Thymus (tissue), 14 donors: ENCODE measurements at places on chromosomes 4 and X.

GRCh38 chr4:123278755-123279154 lies 117.8 kb upstream of the SPRY1 start:
- H3K36me3 ChIP-seq, result no peaks in the 10 kb centered on the region
- no peaks in the 10 kb centered on the region for H3K4me1 ChIP-seq
- H3K4me3 ChIP-seq, result no peak overlapping the region
- no peak for DNase-seq
- H3K27me3 ChIP-seq, result no peaks in the 10 kb centered on the region

DNA sequence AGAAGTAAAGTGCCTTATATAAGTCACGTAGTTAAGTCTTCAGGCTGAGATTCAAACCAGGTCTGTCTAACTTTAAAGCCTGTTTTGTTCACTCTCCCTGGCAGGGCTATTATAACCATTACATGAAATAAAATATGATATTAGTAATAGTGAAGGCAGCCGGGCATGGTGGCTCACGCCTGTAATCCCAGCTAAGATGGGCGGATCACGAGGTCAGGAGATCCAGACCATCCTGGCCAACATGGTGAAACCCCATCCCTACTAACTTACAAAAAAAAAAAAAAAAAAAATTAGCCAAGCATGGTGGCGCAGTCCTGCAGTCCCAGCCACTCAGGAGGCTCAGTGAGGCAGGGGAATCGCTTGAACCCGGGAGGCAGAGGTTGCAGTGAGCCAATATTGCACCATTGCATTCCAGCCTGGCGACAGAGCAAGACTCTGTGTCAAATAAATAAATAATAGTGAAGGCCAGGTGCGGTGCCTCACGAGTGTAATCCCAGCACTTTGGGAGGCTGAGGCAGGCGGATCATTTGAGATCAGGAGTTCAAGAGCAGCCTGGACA lies 22.1 kb upstream of the SOWAHD start:
- no peak for DNase-seq
- no peak overlapping the region for H3K4me3 ChIP-seq
- H3K36me3 ChIP-seq, result no peaks in the 10 kb centered on the region
- H3K27ac ChIP-seq, result no peak overlapping the region
- H3K27me3 ChIP-seq, result no peaks in the 10 kb centered on the region

DNA sequence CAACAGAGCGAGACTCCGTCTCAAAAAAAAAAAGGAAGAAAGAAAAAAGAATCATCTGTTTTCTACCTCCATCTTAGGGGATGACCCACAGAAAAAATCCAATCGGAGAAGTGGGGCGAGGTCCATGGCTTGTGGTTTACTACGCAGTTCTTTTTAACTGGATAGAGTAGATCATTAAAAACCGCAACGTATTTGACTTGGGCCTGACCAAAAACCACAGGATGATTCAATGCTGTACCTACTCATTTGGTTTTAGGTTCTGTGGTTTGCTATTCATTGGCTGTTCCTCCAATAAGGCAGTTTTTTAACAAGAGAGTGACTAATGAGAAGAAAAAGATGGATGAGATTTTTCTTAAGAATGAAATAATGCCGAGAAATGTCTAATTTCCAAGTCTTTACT lies 83.7 kb downstream of the FREM3 start:
- no peaks in the 10 kb centered on the region for H3K27me3 ChIP-seq
- H3K4me1 ChIP-seq, result no peaks in the 10 kb centered on the region

- no peaks in the 10 kb centered on the region for H3K4me1 ChIP-seq
- H3K36me3 ChIP-seq, result no peaks in the 10 kb centered on the region
Measured at GRCh38 chr4:54254116-54254914, 25.2 kb downstream of the PDGFRA start.

DNA sequence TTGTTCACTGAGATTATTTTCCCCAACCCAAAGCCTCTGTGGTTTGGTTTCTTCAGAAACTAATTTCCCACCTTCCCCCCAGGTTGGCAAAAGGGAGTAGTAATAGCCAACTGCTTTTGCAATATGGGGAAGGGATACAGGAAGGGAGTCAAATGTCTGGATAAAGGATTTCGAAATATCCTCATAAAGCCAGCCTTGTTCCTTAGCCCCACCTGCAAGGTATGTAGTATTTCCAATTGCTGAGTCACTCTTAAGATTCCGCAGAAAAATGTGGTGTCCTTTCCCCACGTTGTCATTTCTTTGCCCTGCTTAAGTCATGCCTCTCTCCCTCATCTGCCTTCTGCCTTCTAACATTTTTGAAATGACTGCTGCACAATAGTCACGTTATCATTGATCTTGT lies 138.8 kb upstream of the DCAF8L1 start:
- DNase-seq, result no peak
- no peak overlapping the region for H3K27ac ChIP-seq
- no peaks in the 10 kb centered on the region for H3K36me3 ChIP-seq
- no peaks in the 10 kb centered on the region for H3K27me3 ChIP-seq

GRCh38 chr4:19844446-19844845 lies 407.3 kb upstream of the SLIT2 start:
- H3K36me3 ChIP-seq, result no peaks in the 10 kb centered on the region
- no peak overlapping the region for H3K27ac ChIP-seq
- no peaks in the 10 kb centered on the region for H3K4me1 ChIP-seq
- no peaks in the 10 kb centered on the region for H3K27me3 ChIP-seq
- DNase-seq, result peak; percentile 13
- no peak overlapping the region for H3K4me3 ChIP-seq

DNA sequence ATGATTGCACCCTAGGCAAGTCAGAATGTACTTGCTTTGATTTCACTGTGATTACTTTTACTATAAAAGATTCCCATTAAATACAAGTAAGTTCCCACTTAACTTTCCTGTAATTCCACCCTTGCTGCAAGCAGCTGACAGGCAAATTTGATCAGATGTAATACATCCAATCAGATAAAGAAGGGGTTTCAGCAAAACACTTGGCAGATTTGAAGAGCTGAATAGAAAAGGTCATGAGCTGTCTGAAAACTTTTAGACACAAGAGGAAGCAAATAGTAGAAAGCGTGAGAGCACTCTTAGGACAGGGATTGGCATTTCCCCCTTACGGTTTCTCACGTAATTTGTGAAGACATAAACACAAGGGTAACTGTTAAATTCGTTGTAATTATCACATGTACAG lies 22.8 kb downstream of the HSD17B13 start:
- H3K27ac ChIP-seq, result no peak overlapping the region
- no peak overlapping the region for H3K4me3 ChIP-seq
- no peak for DNase-seq
- H3K36me3 ChIP-seq, result no peaks in the 10 kb centered on the region
- no peaks in the 10 kb centered on the region for H3K27me3 ChIP-seq

- H3K4me3 ChIP-seq, result no peak overlapping the region
- no peak for DNase-seq
- no peaks in the 10 kb centered on the region for H3K4me1 ChIP-seq
- no peaks in the 10 kb centered on the region for H3K36me3 ChIP-seq
- H3K27ac ChIP-seq, result no peak overlapping the region
Measured at GRCh38 chr4:174204164-174204831, 79.2 kb downstream of the FBXO8 start.

DNA sequence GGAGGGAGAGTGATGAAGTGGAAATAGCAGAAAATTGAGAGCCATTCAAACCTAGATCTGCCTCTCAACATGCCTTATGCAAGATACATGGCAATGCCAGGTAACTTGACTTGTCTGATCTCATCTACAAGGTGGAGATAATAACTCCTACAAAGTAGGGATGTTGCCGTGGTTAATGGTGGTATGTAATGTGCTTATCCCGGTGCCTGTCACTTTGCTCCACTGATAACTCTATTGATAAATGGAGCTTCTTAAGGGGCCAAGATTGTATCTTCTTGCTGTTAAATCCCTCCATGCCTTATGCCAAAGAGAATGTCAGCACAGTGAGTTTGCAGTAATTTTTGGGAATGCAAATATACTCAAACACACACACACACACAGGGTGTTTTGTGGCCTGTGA lies 355.8 kb downstream of the MAPK10 start:
- H3K27ac ChIP-seq, result no peak overlapping the region
- no peaks in the 10 kb centered on the region for H3K27me3 ChIP-seq
- no peaks in the 10 kb centered on the region for H3K4me1 ChIP-seq
- DNase-seq, result no peak

- no peaks in the 10 kb centered on the region for H3K27me3 ChIP-seq
- peaks cover 15% of the 10 kb centered on the region for H3K4me1 ChIP-seq
- peaks cover 21% of the 10 kb centered on the region for H3K36me3 ChIP-seq
- DNase-seq, result no peak
- peak overlapping the region; percentile 95 for H3K4me3 ChIP-seq
Measured at GRCh38 chr4:56466910-56467283, 520 bp upstream of the SRP72 start.

- no peaks in the 10 kb centered on the region for H3K27me3 ChIP-seq
- H3K4me1 ChIP-seq, result peaks cover 5% of the 10 kb centered on the region
- H3K36me3 ChIP-seq, result no peaks in the 10 kb centered on the region
- DNase-seq, result no peak
Measured at GRCh38 chr4:4502694-4503311, 39.0 kb downstream of the STX18 start.

- no peaks in the 10 kb centered on the region for H3K4me1 ChIP-seq
- H3K27me3 ChIP-seq, result no peaks in the 10 kb centered on the region
- no peaks in the 10 kb centered on the region for H3K36me3 ChIP-seq
- no peak overlapping the region for H3K4me3 ChIP-seq
- no peak overlapping the region for H3K27ac ChIP-seq
Measured at GRCh38 chrX:53265771-53266574, 15.4 kb downstream of the IQSEC2 start.

DNA sequence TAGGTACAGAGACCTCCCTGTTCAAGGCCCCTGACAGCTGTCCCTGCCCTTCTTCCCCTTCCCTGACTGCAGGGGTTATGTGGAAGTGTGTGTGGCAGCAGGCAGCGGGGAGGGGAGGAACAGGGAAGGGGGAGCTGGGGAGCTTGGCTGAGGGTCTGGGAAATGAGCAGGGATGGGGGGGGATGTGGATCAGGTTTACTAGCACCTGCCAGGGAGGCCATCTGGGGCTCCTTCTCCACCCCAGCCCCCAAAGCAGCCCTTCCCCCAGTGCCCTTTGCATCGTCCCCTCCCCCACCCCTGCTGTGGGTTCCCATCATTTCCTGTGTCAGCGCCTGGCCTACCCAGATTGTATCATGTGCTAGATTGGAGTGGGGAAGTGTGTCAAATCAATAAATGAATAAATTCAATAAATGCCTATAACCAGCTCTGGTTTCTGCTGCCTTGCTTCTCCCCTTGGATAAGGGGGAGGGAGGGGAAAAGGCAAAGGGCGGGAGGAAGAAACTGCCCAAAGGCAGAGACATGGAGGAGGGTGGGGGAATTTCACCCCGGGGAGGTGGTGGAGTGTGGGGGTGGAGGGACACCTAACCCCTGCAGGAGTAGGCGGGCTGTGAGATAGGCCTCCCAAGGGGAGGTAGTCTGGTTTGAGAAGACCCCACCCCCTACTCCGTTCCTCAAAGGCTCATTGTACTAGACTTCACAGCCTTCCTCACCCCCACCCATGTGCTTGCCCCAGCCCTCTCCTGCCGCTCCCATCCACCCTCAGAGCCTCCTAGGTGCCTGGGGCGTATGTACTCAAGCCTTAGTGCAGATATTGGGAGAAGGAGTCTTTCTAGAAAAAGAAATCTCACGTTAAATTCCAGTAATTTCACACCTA lies 3.2 kb downstream of the CXorf65 start:
- DNase-seq, result peak; percentile 61
- peak overlapping the region; percentile 70 for H3K4me3 ChIP-seq
- H3K4me1 ChIP-seq, result peaks cover 90% of the 10 kb centered on the region
- peaks cover 3% of the 10 kb centered on the region for H3K27me3 ChIP-seq
- peaks cover 26% of the 10 kb centered on the region for H3K36me3 ChIP-seq
- H3K27ac ChIP-seq, result peak overlapping the region; percentile 92

DNA sequence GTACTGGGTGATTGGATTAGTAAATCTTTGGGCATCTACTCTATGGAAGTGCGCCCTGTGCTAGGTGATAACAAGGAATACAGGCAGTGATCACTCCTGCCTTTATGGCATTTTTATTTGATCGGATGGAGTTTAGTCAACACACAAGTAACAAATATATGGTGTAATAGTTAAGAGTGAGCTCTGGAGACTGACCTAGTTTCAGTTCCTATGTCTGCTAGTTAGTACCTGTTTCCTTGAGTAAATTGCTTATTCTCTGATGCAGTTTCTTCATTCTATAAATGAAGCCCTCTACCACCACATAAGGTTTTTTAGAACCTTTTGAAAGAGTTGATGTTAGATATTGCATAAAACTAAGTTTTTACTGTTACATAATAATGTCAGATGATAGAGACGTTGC lies 134.6 kb downstream of the KDM6A start:
- peaks cover 11% of the 10 kb centered on the region for H3K36me3 ChIP-seq
- no peaks in the 10 kb centered on the region for H3K27me3 ChIP-seq
- H3K27ac ChIP-seq, result no peak overlapping the region
- no peaks in the 10 kb centered on the region for H3K4me1 ChIP-seq

GRCh38 chrX:130857207-130857606 lies 45.8 kb downstream of the ENOX2 start:
- no peaks in the 10 kb centered on the region for H3K4me1 ChIP-seq
- no peaks in the 10 kb centered on the region for H3K27me3 ChIP-seq
- H3K36me3 ChIP-seq, result no peaks in the 10 kb centered on the region
- DNase-seq, result no peak

DNA sequence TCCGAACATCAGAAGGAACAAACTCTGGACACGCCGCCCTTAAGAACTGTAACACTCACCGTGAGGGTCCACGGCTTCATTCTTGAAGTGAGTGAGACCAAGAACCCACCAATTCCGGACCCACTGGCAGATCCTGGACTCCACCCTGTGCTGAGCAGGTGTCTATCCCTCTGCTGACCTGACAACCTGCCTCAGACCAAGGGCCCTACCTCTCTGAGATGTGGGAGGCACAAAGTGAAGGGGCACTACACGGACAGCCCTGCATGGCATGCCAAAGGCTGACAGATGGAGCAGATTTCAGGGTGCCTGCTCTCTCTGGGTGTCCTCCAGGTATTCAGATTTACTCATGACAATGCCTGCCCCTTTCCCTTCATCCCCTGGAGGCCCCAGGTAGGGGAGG lies 14.0 kb upstream of the HSFX1 start:
- no peak for DNase-seq
- H3K4me3 ChIP-seq, result no peak overlapping the region
- H3K36me3 ChIP-seq, result no peaks in the 10 kb centered on the region
- H3K27me3 ChIP-seq, result no peaks in the 10 kb centered on the region
- no peaks in the 10 kb centered on the region for H3K4me1 ChIP-seq

DNA sequence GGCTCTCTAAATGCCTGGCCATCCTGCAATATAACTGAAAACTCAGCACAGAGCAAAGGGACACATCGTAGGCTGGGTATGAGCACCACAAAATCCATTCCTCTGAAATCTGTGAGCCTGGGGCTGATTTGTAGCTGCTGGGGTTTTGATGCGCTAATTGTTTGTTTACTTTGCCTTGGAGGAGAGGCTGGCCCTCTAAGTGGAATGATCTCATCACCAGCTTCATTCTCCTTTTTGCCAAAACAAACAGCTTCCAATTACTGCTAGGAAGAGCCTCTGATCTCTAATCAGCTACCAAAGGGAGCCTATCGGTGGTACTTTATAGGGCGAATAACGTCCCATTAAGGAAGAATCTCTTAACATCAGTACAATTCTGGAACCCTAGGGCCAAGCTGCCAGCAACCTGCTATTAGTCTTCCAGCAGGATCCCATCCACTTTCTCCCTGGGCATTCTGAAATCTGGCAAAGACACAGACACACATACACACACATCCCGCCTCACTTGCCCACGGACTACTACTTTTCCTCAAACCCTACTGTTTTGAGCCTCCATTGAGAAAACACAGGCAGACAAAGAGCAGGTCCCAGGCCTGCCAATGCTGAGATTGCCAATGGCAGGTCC lies 5.8 kb downstream of the ANOS1 start:
- no peaks in the 10 kb centered on the region for H3K4me1 ChIP-seq
- no peaks in the 10 kb centered on the region for H3K36me3 ChIP-seq
- no peak overlapping the region for H3K27ac ChIP-seq
- no peak overlapping the region for H3K4me3 ChIP-seq

- no peak for DNase-seq
- no peak overlapping the region for H3K27ac ChIP-seq
- no peak overlapping the region for H3K4me3 ChIP-seq
- no peaks in the 10 kb centered on the region for H3K27me3 ChIP-seq
Measured at GRCh38 chrX:110985470-110985869, 110.5 kb upstream of the PAK3 start.
